Activated T-cell treated with anti-CD3 and anti-CD28 coated beads, Interleukin-2, amount 50 U/mL, for 4 hours (primary cell): ENCODE measurements at places on chromosomes 2 and 18.

DNA sequence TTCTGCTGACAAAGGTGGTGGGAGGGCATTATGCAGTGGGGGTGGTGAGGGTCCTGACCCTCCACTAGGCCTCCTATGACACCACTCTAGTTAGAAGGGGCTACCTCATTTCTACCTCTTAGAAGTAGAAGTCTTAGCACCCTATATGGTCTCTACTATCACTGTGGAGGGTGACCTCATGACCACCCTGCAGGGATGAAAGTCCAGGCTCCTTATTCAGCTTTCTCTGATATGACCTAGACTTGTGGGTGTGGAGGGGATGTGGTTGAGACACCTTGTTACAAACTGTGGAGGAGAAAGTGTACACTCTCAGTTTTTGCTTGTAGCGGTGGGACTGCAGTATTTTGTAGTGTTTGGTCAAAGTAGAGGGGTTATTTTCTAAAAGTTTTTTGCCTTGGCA is 18.6 kb downstream of the TMEM182 start:
- no peak for DNase-seq

DNA sequence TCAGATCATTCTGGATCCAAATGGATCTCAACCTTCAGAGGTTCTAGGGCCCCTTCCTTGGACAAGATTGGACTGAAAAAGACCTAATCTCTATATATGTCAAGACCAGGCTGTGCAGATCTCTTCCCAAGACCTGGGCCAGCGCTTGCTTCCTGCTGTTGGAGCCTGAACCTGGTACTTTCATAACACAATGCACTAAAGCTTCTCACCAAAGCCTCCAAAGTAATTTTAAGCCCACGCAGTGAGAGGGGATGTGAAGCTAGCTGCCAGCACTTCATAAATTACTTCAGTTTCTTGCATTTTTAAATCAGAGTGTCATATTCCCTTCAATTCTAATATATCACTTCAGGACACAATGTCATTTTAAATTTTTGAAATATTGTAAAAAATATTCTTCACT is 50.7 kb downstream of the LRRC30 start:
- no peak for DNase-seq

- peak; percentile 29 for DNase-seq
Observed at GRCh38 chr18:54149078-54149697, 75.3 kb downstream of the MBD2 start.

DNA sequence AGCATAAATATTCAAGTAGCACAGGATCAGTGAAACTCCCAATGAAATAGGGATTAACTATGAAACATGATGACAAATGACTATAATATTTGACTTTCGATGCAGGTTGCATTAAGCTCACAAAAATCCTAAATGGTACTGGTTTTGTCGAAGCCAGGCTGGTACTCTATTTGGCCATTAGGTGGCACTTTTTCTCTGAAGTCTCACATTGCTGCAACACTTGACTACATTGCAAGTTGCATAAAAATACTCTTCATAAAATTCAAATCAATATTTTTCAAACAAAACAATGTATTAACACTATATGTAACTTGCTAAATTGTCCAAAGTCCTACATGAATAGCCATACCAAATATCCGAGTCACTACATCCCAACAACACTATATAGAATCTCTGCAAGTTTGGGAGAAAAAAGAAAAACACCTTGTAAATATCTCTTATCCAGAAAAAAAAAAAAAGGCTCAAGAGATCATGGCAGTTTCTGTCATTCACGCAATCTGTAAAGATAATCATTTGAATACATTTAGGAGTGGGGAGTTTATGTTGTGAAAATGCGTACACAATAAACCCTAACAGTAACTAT is 9.5 kb downstream of the RTTN start:
- DNase-seq, result no peak

DNA sequence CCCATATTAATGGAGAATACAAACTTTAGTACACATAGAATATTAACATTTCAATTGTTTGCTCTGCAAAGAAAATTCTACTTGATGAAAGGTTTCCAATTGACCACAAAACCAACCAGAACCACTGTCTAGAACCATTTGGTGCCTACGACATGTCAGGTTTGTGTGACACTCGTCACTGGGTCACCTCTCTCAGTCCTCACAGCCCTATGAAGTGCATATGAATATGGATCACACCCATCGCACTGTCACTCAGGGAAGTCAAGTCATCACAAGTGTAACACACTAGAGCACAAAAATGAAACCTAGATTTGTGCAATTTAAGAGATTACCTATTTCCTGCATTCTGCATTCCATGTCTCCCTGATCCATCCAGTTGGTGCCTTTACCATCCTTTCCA is 43.7 kb downstream of the PTPN2 start:
- no peak for DNase-seq

- no peak for DNase-seq
Observed at GRCh38 chr2:235606004-235606715, 112.3 kb downstream of the AGAP1 start.

DNA sequence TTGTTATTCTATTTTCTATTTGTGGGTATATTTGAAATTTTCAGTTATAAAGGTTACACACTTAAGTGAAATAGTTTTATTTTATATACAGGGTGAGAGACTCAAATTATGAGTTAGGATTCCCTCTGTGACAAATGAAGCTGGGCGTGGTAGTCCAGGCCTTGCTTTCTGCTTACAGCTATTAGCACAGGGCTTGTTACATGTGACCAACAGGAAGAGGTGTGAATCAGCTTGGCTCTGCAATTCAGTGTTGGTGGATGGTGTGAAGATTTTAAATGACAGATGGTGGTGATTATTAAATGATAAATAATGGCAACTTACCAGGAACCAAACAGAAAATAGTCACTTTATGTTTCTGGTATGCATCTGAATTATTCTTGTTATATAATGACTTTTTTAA is 64.4 kb upstream of the NOSTRIN start:
- DNase-seq, result no peak

- DNase-seq, result no peak
Observed at GRCh38 chr18:73318739-73319479, 451.1 kb upstream of the NETO1 start.

DNA sequence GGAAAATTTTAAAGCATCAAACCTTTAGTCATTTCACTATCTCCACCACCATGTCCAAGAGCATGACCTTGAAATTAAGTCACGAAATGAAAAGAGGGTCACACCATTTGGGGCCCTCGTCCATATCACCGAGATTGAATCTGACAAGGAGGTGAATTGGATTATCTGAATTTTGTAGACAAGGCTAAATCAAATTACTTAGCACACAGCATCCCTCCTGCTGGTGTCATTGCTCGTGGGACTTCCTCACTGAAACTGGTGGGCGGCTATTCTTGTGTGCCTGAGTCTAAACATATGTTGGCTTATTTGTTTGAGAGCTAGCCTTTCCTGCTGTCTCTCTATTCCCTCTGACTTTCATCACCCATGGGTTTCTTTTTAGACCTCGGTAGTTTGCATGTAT is 64.6 kb upstream of the CNGA3 start:
- DNase-seq, result no peak

DNA sequence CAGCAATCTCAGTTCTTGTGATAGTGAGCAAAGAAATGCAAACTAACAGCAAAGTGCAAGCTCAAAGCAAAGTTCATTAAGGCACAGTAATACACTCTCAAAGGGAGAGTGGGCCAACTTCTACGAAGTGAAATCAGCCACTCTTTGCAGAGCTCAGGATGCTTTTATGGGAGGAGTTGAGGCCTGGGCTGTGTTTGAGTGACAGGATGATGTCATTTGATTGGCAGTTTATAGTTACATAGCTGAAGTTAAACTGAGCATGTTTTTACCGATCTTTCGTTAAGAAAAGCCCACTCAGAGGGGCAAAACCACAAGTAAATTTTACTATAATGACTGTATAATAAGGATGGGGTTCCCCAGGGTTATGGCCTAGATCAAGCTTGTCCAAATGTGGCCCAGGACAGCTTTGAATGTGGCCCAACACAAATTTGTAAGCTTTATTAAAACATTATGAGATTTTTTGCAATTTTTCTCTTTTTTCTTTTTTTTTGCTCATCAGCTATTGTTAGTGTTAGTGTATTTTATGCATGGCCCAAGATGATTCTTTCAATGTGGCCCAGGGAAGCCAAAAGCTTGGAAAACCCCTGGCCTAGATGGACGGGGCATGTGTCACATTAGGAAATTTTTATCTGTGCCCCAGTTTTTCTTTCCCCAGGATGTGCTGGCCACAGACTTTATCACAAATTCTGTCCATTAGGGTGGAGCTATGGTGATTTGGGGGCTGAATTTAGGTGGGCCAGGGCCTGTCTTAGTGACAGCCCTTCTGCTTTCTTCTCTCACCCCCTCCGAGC is 8.3 kb upstream of the DNAH7 start:
- no peak for DNase-seq

DNA sequence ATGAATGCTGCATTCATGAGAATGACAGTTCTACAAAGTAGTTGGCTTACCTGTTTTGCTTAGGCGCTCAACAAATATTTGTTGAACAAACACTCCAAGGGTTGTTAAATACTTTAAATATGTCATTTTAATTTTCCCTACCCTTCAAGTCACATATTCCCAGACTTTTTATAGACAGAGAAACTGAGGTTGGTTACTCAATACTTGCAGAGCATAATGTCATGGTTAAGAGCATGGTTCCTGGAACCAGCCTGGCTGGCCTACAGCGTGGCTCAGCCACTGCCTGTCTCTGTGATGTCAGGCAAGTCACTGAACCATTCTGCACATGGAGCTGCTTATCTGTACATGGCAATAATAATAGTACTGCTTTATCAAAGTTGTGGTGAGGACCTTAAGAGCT is 120.0 kb upstream of the STK17B start:
- no peak for DNase-seq

GRCh38 chr2:119078796-119079195 is 79.8 kb downstream of the C1QL2 start:
- no peak for DNase-seq

DNA sequence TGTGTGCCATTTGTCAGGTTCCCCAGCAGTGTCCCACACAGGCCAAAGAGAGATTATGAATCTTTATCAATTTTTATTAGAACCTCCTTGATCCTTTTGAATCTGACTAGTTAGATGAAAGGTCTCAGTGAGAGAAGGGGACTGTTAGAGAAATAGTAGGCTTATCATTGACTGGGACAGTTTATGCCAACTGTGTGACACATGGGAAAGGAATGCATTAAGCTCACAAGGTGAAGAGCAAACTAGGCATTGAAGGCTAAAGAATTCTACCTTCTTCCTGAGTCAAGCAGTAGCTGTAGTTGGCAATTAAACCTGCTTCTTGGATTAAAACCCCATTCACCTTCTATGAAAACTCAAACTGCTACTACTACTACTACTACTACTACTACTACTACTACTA is 389.6 kb upstream of the CDH19 start:
- no peak for DNase-seq

- no peak for DNase-seq
Observed at GRCh38 chr2:114400890-114401289, 41.6 kb upstream of the DPP10 start.

- DNase-seq, result no peak
Observed at GRCh38 chr2:17263570-17263968, 254.7 kb downstream of the RAD51AP2 start.

- no peak for DNase-seq
Observed at GRCh38 chr2:67526283-67526682, 129.2 kb downstream of the ETAA1 start.

DNA sequence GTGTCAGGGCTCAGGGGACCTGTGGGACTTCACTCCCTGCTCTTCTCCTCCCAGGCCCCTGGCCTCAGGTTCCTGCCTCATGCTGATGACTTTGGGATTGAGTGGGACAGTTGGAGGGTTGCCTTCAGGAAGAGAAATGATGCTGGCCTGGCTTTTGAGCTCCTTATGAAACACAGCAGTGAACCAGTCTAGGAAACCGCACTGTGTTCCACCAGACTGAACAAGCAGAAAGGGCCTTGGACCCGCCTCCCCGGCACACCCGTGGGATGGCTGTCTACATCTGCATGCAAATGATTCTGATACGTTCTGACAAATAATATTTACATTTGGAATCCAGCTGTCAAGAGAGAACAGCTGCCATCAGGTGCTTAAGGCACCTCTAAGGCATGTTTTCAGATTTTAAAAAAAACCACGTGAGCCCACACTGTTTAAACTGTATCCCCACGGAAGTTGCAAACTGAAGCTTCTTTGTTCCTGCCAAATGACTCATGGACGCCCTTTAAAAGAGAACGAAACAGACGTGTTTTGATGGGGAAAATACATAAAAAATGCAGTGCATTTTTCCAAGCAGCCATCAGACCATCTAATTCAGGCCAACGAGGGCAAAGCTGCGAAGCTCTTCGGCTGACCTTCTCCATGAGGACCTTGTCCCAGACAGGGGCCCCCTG is 27.6 kb upstream of the ASAP2 start:
- DNase-seq, result no peak

DNA sequence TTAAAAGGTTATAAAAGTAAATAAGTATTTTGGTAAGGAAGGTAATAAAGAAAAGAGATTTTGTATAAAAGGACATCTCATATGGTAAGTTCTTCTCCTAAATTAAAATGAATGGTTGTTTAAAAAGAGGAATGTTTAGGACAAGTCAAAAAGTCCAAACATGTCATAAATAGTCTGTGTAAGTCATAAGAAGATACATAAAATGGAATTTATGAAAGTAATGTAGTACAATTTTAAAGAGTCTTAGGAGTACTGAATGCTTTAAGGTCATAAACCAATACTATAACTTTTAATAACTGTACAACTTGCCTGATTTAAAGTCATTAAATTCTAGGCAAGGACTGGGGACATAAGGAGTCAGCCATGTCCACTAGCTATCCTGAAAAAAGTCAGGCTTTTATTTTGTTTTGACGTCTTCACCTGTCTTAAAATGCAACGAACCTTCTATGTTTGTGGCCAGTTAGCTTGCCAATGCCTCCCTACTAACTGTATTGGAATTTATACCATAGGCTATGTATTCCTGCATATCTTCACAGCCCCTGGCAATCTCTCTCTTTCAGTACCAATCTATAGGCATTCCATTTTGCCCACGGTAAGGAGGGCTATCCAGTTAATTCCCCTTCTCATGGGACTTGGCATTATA is 312.3 kb upstream of the LRRTM4 start:
- no peak for DNase-seq

DNA sequence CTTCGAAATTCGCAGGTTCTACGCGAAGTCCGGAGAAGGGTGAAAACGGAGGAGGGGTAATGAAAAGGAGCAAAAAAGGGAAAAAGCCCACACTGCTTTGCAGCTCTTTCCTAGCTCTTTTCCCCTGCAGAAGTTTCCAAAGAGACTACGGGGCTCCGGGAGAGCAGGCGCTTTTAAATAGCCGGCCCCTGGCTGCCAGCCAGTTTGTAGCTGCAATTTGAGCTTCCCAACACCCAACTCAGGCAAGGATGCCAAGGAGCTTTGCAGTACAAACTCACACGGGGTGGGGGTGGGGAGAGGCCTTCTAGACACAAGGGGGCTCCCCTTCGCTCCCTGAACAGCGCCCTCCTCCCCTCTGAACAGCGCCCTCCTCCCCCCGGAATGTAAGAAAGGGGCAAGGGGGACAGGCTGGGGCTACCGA is at the start of gene IGFBP5:
Gene IGFBP5, minus strand, starts transcription at position 149 of the 421 bp plus-strand sequence. CDS start 774 bp downstream, outside the sequence.
- DNase-seq, result no peak
